ENCODE measurements at places on chromosomes 7 and 10.

DNA sequence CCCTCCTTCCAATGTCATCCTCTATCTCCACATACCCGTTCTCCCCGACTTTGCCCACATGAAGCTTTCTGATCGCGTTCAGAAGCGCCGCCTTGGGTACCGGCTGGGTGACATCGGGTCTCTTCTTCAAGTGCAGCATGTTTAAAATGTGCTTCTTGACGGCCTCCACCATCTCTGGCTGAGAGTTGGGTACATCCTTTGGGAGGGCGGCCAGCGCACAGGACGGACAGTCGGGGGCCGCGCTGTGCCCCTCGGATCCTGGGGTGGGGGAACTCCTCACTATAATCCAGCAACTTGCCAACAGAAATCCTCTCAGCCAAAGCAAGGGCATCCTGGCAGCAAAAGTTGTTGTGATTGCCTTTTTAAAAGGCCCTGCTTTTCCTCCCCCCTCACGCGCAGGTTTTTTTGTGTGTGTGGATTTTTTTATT lies 2.8 kb downstream of the INHBA start:
- DNase-seq, result peak; percentile 67

- DNase-seq, result no peak
Measured at GRCh38 chr7:51451751-51452476, 135.3 kb upstream of the COBL start.

DNA sequence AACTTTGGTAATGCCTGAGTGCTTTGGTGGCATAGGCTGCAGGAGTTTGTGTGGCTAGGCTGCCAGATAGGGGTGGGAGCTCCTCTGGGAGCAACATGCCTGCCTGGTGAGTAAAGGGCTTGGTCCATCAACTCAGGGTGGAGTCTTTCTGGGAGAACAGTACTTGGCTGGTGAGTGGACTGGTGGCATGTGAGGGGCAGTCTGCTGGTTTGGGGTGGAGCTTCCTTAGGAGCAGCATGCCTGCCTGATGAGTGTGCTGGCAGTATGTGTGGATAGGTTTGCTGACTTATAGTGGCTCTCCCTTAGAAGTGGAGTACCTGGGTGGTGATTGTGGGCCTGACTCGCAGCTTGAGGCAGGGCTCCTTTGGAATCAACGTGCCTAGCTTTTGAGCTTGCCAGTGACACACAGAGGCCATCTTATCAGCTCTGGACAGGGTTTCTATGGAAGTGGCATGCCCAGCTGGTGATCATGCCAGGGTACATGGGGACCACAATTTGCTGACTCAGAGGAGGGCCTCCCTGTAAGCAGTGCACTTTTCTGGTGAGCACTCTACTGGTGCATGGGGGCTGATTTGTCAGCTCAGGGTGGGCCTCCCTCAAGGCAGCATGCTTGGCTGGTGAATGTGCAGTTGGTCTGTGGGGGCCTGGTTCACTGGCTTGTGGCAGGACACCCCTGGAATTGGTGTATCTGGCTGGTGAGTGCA lies 35.0 kb upstream of the SRI start:
- DNase-seq, result no peak

DNA sequence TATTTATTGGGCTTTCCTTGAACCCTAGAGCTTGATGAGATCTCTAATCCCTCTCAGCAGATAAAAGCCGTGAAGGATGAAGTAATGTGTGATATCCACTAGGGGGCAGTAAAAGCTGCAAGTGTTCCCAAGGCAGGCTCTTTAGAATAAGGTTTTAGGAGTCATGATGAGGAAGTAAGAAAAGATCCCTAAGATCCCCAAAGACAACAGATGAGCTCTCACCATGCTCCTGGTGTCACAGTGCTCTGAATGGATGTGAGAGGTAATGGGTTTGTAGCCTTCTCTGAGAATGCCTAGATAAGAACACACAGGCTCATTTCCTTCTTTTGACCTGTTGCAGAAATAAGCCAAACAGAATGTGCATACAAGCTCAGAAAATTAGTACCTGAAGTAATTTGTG lies 70.4 kb upstream of the ITPRID1 start:
- DNase-seq, result no peak

GRCh38 chr7:47461161-47461560 lies 120.8 kb downstream of the TNS3 start:
- peak; percentile 59 for DNase-seq

- DNase-seq, result no peak
Measured at GRCh38 chr10:20887706-20888555, 9.2 kb downstream of the NEBL start.

- no peak for DNase-seq
Measured at GRCh38 chr7:130481898-130482297, 10.0 kb upstream of the MEST start.

- no peak for DNase-seq
Measured at GRCh38 chr7:34848670-34849069, 188.6 kb downstream of the DPY19L1 start.

GRCh38 chr10:91643700-91644099 lies 10.8 kb upstream of the PPP1R3C start:
- DNase-seq, result no peak

- DNase-seq, result no peak
Measured at GRCh38 chr7:26594553-26594952, 269.8 kb downstream of the SKAP2 start.

DNA sequence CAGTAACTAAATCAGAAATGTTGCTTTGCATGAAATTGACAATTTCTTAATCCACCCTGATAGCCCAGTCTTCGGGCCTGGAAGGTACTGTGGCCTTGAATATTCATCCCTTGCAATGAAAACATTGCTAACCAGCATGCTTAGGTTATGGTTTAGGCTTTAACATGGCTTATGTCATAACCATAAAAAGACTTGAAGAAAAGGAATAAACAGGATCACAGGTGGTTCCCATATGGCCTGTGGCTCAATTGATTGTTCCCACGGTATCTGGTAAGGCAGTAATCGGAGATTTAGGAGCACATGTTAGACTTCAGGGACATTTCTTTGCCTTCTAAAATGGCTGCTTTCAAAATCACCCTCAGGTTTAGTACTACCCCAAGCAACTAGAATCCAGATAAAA lies 139.5 kb downstream of the ST7 start:
- DNase-seq, result no peak

- DNase-seq, result no peak
Measured at GRCh38 chr7:57071-57470, 135.3 kb upstream of the FAM20C start.

GRCh38 chr10:31664803-31665202 lies 263.8 kb downstream of the ARHGAP12 start:
- DNase-seq, result peak; percentile 50

DNA sequence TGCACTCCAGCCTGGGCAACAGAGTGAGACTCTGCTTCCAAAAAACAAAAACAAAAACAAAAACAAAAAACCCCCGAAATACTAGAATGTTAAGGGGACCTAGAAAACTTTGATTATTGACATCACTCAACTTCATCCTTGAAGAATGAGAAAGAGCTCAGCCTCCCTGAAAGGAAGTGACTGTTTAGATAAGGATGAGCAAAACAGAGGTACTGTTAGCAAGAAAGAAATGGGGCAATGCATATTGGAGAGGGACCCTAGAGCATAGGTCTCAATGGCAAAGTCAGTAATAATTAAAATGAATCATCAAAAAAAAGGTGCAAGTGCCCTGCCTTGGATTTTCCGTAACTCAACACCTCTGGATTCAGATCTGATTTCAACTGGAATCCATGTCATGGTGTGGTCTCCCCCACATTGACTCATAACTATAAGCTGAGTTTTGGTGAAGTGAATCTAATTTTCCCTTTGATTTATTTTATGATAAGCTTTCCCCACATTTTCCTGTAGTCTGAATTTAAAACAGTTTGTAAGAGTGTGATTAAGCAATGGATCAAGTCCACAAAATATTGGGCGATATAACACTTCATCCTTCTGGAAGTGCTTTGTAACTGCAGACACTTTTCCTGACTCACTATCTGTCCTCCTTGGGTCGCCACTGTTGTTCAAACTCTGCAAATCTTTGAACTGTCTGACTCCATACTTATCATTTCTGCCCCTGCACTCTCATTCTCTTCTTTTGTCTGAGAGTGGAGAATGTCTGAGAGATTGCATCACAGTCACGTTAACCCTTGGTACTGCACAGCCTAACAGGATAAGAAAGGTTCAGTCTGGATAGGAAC lies 224.8 kb upstream of the LYZL1 start:
- DNase-seq, result peak; percentile 34

DNA sequence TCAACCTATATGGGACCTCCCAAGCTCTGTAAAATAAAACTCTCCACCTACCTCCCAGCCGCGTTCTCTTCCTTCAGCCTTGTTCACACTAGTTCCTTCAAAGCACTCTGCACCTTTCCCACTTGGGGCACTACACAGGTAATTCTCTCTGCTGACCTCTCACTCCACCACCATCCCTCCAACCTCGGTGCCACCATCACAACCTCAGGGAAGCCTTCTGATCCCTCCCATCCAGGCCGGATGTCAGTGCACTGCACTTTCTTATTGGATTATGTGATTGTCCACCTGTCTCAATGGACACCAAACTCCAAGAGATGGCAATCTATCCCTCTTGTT lies 7.0 kb downstream of the LARP4B start:
- no peak for DNase-seq

GRCh38 chr7:100639995-100640516 lies 1.3 kb downstream of the TFR2 start:
- DNase-seq, result no peak

DNA sequence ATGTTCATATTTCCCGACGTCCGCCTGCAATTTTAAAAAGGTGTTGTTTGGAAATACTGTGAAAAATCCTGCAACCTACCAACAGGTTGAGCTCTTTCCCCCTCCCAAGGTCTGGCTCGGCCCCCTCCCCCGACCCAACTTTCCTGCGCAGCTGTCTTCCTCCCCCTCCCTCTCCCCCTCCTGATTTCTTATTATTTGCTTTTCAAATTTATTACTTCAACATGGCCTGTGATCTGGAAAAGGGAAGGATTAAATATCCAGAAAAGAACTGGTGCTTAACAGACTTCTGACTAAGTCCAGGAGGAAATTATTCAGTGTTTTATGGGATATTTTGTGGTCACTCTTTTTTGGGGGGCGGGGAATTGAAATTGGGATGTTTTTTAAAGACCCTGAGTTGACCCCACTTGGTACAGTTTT lies 2.4 kb downstream of the ARID5B start:
- no peak for DNase-seq
